ENCODE measurements at places on chromosomes 2 and 18.

GRCh38 chr2:233807966-233808935 is 30.1 kb downstream of the MROH2A start:
- DNase-seq, result no peak

DNA sequence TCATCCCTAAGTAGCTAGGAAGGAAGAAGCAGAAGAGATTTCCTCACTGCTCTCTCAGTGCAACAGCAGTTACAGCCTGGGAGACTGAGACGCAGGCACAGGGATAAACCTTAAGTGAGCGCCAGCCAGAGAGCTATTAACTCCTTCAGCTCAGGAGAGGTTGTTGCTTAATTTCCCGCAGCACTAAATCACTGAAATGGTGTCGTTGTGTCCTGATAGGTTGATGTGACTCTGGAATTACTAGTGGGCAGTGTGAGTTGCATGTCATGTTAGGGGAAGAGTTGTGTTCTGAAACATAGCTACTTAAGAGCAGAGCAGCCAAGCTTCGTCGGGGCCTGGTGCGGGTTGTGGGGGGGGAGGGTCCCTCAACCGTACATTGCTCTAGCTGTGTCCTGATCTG is 225.8 kb downstream of the NAPG start:
- DNase-seq, result no peak

DNA sequence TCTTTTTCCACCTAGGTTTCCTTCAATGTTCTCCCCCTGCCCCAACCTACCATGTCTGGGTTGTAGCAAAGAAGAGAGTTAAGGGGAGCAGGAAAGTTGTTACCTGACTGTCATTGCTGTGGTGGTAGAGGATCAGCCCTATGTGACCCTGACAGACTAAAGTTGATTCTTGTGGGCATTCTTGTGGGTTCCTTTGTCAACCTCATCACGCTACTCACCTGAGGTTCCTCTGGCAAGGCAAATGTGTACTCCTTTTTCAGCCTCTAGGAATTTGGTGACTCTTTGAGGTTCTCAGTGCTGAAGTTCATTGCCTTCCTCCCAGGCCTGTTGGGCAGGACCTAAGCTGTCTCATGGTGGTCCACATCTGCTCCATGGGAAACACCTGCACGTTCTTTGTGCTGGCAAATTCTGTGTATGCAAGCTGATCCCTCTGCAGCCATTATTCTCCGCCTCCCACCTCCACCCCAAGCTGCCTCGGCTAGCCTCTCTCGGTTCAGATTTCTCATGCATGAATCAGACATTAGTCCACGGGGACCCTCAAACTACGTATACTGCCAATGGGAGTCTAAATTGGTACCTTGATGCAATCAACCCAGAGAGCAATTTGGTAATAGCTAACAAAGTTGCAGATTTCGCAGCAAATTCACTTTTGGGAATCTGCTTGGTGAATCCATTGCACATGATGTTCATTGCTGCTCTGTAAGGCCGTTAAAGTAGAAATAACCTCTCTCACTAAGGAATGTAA is 1.5 kb upstream of the GMCL1 start:
- DNase-seq, result no peak

GRCh38 chr2:151796774-151797173 is 31.4 kb downstream of the ARL5A start:
- no peak for DNase-seq

GRCh38 chr2:118325321-118325955 is 237.2 kb downstream of the INSIG2 start:
- no peak for DNase-seq

GRCh38 chr2:112181571-112182290 is 43.5 kb downstream of the FBLN7 start:
- peak; percentile 63 for DNase-seq

- DNase-seq, result no peak
Observed at GRCh38 chr18:48983793-48984437, 33.1 kb upstream of the SMAD7 start.

DNA sequence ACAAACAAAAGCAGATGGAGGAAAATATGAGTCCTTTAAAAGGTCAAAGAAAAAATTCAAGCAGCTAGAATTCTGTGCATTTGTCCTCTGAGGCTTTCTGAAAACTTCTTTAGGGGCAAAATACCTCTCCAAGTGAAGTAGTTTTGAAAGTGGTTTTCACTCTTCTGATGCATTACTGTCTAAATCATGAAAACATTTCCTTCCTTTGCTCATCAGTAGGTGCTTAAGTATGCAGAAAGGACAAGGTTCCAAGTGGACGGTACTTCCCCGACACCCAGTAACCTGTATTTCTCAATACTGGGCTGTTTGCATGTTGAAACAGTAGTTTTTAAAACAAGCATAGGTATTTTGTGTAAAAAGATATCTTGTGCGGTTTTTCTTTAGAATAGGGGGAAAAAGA is 189.1 kb upstream of the ERBB4 start:
- no peak for DNase-seq

DNA sequence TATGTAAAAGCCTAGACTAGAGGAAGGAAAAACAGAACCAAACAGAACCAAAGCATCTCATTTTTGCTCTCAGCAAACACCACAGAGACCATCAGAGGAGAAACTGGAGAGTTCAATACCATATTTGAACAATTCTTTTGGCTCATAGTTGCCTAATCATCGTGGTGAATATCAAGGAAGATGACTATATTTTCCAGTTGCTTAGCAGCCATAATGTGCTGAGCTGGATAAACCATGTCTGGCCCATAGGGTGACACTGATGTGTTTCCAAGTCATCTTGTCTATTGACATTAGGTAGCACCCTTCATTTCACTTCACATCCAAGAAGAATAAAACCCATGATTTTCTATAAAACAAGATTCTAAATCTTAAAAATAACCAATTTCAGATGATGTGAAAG is 5.9 kb upstream of the XRCC5 start:
- DNase-seq, result no peak

DNA sequence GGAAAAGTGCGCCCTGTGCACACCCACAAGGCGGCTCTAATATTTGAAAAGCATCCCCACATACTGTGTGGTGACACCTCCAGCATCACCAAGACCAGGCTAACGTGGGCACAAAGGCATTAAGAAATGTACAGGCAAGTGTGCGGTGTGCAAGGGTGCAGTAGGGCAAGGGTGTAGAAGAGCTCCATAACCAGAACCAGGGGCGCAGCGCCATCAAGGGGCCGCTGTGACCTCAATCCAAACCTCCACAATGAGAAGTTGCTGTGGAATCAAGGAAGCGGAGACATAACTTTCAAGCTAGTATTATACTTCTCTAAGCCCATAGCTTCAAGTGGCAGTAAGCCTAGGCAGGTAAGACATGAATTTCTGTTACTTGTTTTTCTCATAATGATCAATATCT is 13.0 kb downstream of the L3MBTL4 start:
- DNase-seq, result no peak

DNA sequence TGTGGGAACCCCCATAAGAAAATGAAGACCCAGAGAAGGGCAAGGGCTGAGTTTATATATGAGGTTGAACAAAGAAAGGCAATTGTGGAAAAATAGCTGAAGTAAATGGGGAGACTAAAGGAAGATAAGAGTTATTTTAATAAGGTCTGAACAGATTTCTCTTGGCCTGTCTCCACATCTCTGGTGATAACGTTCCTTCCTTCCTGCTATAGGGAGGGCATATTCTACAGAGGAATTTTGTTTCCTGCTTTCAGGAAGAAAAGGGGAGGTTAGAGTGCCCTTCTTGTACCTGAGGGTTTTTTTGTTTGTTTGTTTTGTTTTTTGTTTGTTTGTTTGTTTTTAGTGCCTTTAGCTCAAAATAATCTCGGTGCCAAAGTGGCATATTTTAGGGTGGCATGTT is 31.6 kb downstream of the MOGAT1 start:
- no peak for DNase-seq

- no peak for DNase-seq
Observed at GRCh38 chr2:72893594-72894319, 6.5 kb downstream of the SPR start.

- no peak for DNase-seq
Observed at GRCh38 chr18:29028560-29028959, 851.6 kb upstream of the CDH2 start.

GRCh38 chr2:129748250-129748649 is 231.2 kb upstream of the RAB6C start:
- DNase-seq, result no peak

- no peak for DNase-seq
Observed at GRCh38 chr2:69546646-69547045, 96.9 kb downstream of the AAK1 start.

DNA sequence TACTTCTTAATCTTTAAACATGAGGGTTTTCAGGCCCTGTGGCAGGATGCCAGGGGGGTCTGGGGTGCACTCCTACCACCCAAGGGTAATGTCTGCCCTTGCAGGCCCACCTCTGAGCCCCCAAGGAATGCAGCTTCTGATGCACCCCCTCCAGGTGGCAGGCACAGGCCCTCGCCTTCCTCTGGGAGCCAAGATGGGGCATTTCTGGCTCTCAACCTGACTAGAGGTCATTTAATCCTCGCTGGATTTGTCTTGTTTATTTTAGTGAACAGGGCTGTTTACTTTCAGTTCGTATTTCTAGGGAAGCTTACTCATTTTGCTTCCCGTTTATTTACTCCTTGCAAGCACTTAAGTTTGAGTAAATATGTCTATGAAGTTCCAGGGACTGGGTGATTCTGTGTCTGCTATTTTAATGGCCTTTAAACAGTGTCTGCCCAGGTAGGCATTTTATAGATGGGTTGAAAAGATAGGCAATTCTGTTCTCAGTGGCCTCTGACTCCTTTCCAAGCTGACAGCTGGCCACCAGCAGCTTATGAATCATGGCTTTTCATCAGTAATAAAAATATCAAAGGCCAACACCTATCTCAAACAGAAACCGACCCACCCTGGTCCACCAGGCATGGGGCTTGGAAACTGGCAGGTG is 11.1 kb upstream of the DNPEP start:
- DNase-seq, result no peak

DNA sequence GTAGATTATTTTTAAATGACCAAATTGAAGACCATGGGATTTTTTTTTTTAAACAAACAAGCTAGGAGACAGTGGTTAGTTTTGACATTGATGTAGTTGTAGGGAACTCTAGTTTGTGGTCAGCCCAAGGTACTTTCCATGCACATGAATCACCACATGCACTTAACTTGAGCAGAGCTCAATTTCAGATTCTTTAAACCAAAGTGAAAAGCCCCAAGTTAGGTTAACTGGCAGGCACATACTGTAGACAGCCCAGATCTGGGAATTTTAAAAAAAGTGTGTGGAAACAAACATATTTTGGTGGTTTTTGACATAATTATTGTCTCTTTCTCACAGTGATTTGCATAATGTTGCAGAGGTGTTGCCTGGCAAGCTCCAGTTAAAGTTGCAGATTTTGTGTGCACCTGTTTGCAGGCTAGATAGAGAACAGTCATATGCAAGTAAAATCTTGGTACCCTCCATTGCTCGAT is 88.4 kb downstream of the BCL2L11 start:
- DNase-seq, result no peak

- DNase-seq, result no peak
Observed at GRCh38 chr2:15943378-15944280, 3.3 kb downstream of the MYCN start.

- no peak for DNase-seq
Observed at GRCh38 chr2:232928551-232929302, 58.7 kb downstream of the SNORC start.

DNA sequence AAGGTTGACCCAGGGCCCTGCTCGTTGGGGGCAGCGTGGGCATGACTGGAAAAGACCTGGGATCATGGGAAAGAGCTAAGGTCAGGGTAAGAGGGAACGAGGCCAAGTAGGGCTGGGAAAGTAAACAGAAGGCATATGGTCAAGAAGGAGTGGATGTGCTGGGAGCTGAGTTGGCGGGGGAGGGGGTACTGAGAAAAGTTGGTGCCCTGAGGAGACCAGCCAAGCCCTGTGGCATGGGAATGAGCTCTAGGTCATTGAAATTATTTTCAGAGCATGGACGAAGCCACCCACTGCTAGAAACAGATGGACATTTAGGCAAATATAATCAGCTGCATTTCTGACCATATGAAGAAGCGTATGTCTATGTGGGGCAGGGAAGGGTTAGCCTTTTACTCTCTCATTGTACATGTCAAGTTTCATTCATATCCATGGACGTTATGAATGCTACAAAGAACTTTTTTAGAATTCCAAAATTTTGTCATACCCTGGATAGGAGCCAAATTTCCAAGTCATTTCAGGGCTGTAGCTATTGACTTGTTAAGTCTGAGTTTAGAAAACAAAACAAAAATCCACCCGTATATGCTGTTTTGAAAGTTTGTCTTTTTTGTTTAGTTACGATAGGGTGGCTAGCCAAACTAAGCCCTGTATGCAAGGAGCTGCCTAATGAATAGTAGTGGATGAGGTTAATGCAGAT is 19.1 kb downstream of the MAPRE2 start:
- no peak for DNase-seq

DNA sequence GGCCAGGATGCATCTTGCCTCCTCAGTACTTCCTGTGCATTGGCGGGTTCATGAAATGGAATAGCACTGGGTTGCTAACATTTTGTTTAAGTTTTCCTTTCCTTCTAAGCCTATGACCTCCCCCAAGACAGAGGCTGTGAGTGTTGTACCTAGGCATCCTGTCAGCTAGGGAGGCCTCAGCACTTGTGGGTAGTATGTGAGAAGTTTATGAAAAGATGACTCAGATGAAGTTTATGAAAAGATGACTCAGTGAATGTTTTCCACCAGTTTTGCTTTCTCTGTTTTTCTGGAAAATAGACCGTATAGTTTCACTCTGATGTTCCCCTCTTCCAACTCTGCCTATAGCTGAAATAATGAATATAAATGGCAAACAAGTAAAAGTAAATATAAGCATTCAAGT is 412.9 kb downstream of the TMEM182 start:
- no peak for DNase-seq

DNA sequence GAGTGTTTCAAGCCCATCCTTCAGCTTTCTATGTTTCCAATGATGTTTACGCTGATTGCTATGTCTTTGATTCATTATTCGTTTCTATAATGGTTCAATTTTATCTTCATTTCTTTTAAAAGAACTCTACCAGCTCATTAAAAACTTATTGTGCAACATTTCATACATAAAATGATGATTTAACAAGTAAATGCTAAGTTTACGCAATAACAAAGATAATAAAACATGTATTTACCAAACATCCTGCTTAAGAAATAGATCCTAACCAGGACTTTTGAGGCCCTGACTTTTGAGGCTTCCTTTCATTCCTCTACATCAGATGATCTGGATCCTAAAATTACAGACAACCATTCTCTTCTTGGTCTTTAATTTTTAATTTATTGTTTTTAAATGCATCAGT is 86.5 kb upstream of the DLGAP1 start:
- no peak for DNase-seq

- DNase-seq, result no peak
Observed at GRCh38 chr2:3838348-3838747, 135.0 kb downstream of the DCDC2C start.

DNA sequence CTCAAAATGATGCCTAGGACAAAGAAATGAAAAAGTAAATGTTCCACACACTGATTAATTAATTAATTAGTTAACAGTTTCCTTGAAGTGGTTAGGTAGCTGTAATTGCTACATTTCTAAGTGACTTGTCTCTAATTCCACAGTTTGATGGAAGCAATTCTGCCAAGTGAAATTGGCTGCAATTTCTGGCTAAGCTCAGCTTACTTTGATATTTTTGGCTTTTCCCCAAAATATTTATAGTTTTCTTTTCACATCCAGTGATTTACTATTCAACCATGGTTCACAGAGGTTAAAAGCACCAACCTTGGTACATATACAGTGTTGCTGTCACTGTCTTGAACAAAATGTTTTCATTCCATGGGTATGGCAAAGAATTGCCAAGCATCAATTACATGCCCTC is 459.5 kb upstream of the CDH20 start:
- DNase-seq, result no peak
